ENCODE measurements at places on chromosomes 7 and 10. TPM values are rescaled to one million over a fixed set of nuclear protein-coding genes. Genes with fewer than 3 reads are reported as not detected.

DNA sequence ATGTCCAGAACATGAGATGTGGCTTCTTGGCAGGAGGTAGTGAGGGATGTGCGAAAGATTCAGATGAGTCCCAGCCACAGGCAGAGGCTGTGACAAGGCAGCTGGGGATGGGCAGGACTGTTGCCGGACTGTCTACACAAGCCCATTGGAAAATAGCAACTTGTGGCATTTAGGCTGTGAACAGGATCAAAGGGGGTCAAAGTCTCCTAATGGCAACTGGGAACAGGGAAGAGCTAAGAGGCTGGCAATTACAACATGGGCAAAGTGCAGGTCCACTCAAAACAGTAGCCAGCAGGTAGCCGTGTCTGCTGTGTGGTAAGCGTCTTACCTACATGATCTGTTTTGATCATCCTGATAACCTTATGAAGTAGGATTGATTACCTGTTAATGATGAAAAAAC is 254.2 kb upstream of the ZNF32 start:
- no peak for DNase-seq

GRCh38 chr10:7513936-7514335 is 103.1 kb upstream of the SFMBT2 start:
- no peak for DNase-seq

- DNase-seq, result no peak
Measured at GRCh38 chr7:37480041-37481031, 31.7 kb upstream of the ELMO1 start.

DNA sequence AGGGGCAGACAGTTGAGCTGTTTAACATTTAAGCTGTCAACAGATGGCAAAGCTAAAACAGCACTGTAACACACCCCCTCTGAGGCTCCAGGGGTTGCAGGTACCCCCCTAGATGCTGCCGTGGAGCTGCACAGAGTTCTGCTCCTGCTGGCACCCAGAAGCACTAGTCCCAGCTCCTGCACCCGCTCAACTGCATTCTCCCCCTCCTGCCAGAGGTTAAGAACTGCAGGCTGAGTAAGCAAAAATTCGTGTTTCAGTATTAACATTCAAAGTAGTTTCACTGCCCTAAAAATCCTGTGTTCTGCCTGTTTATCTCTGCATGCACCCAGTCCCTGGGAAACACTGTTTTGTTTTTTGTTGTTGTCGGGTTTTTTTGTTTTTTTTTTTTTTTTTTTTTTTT is 790.8 kb upstream of the KCND2 start:
- no peak for DNase-seq

- no peak for DNase-seq
Measured at GRCh38 chr10:54441275-54441674, 359.8 kb downstream of the PCDH15 start.

DNA sequence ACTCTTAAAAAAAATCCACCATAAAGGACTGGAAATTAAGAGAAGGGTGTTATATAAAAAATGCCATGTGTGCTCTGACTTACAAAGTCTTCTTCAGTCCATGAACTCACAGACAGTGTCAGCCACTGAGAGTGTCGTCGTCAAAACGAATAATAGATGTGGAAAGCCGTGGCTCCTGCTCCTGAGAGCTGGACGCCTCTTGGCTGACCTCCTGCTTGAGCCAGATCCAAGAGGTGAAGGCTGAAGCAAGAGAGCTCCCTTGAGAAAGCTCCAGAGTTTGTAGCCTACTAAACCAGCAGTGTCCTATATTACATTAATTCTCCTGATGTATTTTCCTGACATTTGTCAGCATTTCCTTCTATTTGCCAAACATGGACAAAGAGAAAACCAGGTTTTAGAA is 234.3 kb upstream of the C7orf33 start:
- DNase-seq, result no peak

GRCh38 chr10:11783558-11783865 is 39.6 kb upstream of the PROSER2 start:
- DNase-seq, result peak; percentile 37

- DNase-seq, result no peak
Measured at GRCh38 chr10:35875016-35875676, 233.1 kb upstream of the FZD8 start.

GRCh38 chr10:12287772-12288171 is 61.6 kb upstream of the CAMK1D start:
- no peak for DNase-seq

DNA sequence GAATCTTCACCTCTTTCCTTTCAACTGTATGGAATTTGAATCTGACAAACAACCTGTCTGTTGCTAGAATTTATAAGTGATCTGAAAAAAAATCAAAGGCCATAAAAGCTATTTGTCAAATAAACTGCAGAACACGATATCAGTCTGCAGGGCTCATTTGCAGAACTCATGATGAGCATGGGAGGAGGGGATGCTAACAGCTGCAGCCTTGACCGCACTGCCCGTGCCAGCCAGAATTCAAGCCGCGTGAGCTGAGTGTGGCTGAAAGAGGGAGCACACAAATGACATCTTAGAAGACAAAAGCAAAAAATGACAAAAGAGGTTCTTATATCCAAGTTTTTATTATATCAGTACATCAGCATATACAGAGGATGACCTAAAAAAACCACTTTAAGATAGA is 15.7 kb downstream of the LRRTM3 start:
- no peak for DNase-seq

DNA sequence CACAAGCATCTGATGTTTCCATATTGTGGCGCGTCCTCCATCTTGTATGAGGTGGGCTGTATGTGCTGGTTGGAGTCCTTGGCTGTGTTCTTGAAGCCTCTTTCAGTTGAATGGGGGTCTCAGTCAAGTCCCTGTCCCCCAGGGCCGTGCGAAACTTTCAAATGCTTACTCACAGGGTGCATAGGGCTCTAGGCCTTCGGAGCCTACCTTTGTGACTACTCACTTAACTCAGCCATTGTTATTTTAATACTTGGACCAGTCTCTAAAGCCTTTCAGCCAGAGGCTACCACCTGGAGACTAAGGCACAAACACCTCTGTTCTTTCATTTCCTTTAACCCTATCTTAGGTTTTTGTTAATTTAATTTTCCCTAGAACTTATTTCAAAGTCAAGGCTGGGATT is 785.9 kb downstream of the GATA3 start:
- DNase-seq, result no peak

GRCh38 chr10:26491276-26491675 is 53.1 kb downstream of the APBB1IP start:
- DNase-seq, result no peak

DNA sequence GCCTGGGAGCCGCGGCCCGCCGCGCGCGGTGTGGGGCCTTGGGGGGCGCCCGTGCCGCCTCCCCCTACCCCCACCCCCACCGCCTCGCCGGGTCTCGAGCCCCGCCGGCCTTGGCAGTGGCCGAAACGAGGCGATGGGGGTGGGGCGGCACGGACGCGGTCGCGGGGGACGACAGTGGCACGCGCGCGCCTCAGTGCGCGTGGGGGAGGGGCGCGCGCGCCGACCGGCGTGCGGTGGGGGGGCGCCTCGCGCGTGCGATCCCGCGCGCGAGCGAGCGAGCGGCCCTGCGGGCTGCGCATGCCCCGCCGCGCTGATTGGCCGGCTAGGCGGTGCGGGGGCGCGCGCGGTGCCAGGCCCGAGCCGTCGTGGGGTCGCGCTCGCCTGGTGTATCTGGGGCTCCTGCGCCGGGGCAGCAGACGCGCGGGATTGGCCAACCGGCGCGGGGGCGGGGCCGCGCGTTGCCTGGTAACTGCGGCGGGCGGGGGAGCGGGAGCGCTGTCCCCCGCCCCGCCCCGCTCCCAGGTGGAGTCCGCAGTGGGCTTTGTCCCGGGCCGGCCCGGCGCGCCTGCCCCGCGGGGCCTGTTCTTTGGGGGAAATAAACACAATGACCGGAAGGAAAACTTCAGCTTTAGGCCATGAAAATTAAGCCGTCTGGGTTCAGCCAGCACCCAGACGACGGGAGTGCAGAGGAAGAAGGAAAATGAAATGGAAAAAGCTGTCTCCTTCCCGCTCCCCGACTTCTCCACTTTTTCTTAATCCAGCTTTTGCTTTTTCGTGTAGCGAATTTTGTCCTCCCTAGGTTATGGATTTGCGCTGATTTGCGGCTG is 873 bp downstream of the GTF2I start:
- peak; percentile 96 for DNase-seq

DNA sequence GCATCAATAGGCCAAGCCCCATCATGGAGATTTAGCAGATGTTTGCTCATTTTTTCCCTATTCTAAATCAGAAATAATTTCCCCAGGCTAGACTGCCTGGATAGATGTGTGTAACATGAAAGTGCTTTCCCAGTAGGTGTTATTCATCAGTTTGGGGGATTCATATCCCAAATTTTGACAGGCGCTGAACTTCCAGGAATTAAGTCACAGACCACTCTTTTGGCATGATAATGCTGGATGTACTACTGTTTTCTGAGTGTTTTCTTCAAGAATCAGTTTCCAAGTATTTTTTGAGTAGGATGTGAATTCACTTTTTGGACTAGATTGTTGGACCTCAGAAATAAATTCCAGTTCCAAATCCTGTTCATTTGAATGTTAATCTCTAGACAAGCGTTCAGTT is 637.4 kb downstream of the REEP3 start:
- DNase-seq, result no peak

GRCh38 chr10:14560274-14560673 is 214.4 kb downstream of the FAM107B start:
- peak; percentile 74 for DNase-seq

GRCh38 chr10:120580918-120581895 is 124.2 kb downstream of the PLPP4 start:
- DNase-seq, result no peak

GRCh38 chr10:132651511-132652029 is 114.0 kb downstream of the INPP5A start:
- DNase-seq, result no peak

- no peak for DNase-seq
Measured at GRCh38 chr10:103395754-103396066, 565 bp downstream of the ATP5MK start.

Gene GPNMB
- 322 TPM for total RNA-seq

Gene MORN4
- total RNA-seq, result 3.8 TPM
